Stimulated activated CD4-positive, alpha-beta T cell treated with anti-CD3 and anti-CD28 coated beads, Interleukin-4, amount 100 ng/mL, for 24 hours (primary cell): ENCODE measurements at places on chromosomes 11 and 22.

GRCh38 chr11:86625544-86625943, 46.9 kb downstream of the ME3 start:
- DNase-seq = no peak

DNA sequence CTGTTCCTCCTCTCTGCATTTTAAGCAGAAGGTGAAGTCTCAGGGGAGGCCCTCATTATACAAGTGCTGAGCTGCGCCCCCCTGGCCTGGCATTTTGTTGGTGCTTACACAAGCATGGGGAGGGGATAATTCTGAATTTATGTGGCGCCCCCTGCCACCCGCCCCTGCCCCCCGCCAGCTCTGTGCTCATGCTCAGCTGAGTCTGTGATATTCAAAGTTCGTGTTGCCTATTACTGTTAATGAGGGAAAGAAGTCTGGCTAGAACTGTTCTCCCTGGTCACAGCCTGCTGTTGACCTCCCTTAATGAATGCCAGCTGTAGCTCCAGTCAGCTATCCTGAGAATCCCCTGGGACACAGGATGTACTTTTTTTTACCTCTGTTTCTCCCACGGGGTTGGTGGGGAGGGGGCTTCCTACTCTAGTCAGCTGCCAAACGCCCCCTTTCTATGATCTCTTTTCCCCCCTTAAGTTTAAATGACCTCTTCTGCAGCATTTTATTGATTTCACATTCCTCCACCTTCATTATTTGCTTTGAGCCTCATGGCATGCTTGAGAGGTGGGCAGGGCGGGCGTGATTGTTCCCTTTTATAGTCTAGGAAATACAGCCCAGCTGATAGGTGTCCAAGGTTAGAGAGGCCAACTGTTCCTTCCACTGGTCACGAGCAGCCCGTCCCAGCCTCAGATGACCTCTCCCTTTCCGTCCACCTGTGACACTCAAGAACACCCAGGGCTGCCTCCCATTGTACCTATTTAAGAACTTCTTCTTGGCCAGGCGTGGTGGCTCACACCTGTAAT, 12.2 kb downstream of the USP2 start:
- DNase-seq = no peak

DNA sequence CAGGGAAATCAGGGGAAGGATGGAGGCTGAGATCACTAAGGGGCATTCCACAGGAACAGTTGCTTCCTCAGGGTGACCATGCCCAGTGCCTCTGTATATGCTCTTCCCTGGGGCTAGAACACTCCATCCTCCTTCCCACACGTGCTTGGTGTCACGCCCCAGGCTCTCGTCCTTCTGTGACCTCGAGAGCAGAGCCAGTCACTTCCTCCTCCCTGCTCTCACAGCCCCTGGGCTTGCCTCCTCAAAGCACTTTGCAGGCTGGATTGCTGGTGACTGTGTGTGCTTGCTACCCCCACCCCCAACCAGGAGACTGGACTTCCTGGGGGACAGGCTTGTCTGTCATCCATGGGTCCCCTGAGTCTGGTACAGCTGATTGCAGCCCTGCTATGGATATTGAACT, 56.5 kb upstream of the AMPD3 start:
- no peak for DNase-seq

DNA sequence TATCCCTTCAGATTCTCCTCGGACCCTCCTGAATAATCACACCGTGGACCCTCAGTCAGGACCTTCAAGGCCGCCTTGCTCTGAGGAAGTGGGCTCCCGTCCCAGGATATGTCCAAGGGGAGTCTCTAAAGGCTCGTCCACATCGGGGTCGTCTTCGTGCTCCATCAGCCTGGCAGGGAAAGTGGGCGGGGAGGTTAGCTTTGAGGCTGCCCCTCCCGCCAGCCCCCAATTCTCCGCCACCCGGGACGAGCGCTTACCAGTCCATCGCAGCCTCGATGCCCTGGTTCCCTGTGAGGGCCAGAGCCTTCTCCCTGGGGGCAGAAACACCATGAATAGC, 472 bp downstream of the UBXN1 start:
- DNase-seq = no peak

GRCh38 chr11:111765984-111766833, at the start of gene PPP2R1B:
Gene PPP2R1B (minus strand): TSS chr11:111766389. CDS start chr11:111766361, 28 bp downstream.
- peak; percentile 78 for DNase-seq

DNA sequence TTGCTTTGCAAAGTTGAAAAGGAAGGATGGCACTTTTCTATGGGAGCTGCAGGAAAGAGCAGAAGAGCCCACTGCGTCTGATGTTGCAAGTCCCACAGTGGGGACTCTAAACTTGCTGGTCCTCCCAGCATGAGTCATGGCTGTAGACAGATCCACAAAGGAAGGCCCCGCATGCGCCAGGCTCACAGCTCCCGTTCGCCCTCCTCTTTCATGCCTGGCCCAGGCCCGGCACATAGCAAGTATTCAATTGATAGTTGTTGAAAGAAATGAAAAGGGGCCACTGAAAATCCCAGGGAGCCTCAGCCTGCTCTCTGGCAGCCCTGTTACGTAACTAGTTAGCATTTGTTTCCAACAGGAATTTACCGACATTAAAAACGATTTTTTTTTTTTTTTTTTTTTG, 18.9 kb downstream of the AP1B1 start:
- no peak for DNase-seq
